Cortex of kidney (tissue), 1 donor: ENCODE measurements at places on chromosomes 4 and X.

DNA sequence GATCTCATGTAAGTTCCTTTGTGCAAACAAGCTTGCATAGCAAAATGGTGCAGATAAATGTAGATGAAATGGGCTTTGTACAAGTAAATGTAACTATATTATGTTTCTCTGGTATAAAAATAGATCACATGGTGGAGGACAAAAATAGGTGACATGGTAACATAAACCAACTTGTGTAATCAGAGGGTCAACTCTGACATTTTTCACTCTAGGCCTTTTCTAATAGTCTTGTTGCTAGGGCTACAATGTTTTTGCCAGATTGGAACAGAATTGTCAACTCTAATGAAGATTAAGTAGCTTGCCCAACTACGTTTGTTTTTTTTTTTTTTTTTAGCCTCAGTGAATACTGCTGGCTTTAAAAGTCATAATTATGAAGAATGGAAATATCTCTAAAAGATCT, 11.5 kb downstream of the MAD2L1 start:
- no peak for DNase-seq

- DNase-seq = no peak
Measured at GRCh38 chrX:24862343-24862742, 153.4 kb downstream of the ARX start.

GRCh38 chr4:47413521-47413920, 50.0 kb downstream of the COMMD8 start:
- DNase-seq = no peak

DNA sequence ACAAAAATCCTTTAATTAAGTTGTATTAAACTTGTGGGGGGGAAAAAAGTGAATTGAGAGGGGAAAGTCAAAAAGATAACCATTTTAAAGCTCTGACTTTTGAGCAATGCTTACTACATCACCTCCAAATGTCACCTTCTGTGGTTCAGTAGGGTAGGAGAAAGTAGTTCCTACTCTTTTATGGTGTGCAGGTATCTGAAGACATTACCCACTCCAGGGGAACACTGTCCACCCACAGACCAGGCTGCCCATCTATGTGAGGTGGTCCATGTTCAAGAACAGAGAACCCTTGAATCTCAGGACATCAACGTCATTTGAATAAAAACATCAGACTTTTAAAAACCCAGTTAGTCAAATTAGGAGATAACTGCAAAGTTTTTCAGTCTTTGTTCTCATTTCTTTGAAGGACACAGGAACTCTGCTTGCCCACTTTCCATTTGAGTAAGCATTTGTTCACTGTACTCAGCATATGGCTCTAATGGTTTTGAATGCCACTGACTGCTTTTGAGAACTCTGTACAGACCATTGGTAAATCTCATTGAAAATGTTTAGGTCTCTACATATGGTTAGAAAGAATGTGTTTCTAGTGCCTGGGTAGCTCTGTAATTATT, 18.4 kb downstream of the NMU start:
- no peak for DNase-seq

GRCh38 chrX:93932471-93933220, 258.6 kb downstream of the FAM133A start:
- no peak for DNase-seq

DNA sequence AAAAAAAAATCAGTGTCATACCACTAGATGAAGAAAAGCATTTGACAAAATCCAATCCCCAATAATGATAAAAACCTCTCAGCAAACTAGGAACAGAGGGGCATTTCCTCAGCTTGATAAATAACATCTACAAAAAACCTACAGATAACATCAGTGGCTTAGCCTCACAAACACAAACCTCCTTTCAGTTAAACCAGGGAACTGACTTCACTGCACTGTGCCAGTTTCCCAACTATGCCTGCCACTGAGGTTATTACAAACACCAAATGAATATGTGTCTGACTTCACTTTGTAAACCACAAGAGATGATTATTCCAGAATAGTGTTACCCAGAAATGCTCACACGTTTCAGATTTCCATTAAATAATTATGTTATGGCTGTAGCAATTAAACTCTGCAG, 15.3 kb downstream of the MTMR8 start:
- no peak for DNase-seq

DNA sequence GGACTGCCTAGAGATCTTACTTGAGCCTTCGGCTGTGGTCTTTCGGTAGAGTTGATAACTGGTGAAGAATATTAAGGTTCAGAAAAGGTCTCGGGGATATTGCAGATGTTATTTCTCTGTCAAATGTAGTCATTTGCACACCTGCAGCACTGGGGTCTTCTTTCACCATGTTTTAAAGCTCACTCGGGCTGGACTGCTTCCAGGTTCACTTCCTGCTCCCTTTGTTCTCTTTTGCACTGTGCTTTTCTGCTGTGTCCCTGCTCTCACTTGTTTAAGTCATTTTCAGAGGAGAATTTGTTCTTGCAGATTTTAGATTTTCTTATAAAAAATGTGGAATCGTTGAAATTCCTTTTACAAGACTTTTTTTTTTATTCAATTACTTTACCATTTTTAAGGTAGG, 68.5 kb downstream of the BMPR1B start:
- DNase-seq = no peak

DNA sequence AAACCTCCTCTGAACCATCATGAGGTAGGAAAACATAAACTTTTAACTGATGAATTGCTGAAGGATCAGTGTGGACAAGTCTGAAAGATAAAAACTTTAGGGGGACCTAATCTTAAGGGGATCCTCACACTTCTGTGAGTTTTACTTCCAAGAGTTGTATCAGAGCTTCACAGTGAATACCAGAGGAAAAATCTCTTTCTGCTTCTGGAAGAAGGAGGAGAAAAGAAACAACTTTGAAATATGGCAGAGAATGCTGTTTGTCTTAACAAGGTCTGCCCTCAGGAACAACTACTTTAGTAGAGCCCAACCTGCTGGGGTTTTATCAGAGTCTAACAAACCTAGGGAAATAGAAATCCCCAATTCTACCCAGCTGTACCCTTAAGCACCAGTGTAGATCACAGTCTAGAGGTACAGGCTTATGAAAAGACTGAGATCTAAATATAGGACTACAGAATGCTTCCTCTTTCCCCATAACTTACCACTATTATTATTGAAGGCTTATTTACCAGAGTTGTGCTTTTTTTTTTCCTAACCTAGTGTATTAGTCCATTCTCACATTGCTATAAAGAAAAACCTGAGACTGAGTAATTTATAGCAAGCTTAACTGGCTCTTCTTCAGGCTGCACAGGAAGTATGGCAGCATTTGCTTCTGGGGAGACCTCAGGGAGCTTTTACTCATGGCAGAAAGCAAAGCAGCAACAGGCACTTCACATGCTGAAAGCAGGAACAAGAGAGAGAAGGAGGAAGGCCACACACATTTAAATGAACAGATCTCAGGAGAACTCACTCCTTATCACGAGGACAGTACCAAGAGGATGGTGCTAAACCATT, 167.9 kb downstream of the CAMK2D start:
- no peak for DNase-seq

GRCh38 chr4:147378780-147379179, 102.1 kb upstream of the EDNRA start:
- no peak for DNase-seq

DNA sequence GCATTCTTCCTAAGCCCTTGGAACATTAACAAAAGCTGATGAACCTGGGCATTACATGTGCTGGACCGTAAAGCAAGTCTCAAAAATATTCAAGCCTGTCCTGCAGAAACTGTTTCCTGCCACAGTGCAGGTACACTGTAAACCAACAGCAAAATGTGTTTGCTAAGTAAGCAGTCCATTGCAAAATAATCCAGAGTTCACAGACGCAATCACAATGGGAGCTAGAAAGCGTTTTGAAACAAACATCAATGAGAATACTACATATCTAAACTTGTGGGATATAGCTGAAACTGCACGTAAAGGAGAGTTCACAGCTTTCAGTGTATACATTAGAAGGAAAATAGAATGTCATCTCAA, 61.6 kb downstream of the RGS12 start:
- no peak for DNase-seq

DNA sequence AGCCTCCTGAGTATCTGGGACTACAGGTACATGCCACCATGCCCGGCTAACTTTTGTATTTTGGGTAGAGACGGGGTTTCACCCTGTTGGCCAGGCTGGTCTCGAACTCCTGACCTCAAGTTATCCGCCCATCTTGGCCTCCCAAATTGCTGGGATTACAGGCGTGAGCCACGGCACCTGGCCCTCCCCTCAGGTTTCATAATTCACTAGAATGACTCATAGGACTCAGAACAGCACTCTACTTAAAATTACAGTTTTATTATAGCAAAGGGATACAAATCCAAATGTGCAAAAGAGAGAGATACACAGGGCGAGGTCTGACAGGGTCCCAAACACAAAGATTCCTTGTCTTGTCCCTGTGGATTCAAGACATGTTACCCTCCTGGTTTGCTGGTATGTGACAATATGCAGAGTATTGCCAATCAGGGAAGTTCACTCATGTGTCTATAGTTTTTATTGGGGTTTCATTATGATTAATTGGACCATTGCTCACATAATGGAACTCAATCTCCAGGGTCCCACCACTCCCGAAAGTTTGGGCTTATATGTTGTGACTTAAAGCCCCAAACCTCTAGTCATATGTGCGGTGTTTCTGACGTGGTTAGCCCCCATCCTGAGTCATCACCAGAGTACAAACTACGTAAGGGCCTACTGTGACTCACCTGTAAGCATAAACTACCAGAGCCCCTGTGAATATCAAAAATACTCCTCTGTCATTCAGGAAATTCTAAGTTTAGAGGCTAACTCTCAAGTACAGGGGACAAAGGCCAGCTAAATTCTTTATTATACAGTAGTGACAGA, 5.2 kb downstream of the YIPF6 start:
- DNase-seq = no peak

DNA sequence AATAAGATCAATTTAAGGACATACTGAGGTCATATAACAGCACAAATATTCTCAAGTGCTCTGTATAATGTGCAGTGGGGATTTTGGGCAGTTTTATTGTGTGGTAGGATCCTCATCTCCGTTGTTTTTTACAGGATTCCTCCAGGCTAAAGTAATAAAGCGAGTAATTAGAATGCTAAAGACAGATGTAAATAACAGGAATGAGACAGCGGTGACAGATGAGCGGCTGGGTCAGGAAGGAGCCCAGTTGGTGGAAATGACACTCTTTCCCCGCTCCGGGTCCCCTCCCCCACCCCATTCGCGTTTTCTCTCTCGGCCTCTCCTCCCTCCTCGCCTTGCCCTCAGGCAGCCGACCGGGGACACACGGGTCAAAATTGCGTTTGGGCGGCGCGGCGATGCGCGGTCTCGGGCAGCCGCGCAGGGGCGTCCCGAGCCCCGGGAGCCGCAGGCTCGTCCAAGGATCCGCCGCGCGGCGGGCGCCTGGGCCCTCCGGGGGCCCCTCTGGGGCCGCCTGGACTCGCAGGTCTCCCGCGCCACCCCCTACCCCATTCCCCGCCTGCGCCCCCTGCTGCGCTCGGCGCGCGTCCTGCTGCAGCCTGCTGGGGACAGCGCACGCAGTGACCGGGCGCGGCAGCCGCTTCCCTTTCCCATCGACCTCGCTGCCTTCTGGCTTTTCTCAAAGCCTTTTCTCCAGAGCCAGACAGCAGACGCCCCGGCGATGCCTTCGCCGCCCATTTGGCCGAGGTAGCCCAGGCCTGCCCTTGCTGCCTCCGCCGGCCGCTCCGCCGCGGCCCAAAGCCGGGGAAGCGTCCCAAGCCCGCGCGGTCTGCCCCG, 16.2 kb downstream of the POU4F2 start:
- DNase-seq = no peak

DNA sequence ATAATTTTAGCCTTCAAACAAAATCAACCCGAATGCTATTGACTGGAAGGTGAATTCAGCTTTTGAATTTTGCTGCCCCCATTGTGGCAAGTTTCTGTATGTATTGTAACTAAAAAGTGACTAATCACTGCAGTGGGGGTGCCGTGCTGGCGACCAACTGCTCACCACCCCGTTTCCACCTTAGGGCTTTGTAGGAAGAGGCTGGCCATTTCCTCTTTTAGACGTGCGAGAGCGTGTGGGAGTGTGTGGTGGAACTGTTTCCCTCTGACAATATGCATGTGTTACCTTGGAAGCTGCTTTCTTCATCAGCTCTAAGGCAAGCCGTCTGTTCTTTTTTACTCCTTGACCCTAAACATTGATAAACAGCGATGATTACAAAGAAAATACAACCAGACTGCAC, 78.8 kb downstream of the SEL1L3 start:
- DNase-seq = no peak

DNA sequence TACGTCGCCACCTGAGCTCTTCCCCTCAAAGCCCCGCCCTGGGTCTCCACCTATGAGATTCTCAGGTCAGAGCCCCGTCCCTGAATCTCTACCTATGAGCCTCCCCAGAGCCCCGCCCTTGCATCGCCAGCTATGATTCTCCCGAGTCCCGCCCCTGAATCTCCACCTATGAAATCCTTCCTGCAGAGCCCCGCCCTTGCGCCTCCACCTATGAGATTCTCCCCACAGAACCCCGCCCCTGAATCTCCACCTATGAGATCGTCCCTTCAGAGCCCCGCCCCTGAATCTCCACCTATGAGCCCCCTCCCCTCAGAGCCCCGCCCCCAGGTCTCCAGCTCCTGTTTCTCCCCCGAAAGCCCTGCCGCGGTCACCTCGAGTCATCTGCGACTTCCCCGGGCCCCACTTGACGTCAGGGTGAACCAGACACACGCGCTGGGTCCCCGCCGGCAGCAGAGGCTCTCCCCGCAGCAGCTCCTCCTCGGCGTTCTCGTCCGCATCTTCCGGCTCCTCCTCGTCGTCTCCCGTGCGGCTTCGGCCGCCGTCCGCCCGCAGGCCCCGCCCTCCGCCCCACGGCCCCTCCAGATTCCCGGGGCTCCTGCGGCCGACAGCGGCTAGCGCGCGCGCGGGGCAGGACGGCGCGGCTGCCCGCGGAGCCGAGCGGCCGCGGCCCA, 393 bp downstream of the GTPBP6 start:
- no peak for DNase-seq

DNA sequence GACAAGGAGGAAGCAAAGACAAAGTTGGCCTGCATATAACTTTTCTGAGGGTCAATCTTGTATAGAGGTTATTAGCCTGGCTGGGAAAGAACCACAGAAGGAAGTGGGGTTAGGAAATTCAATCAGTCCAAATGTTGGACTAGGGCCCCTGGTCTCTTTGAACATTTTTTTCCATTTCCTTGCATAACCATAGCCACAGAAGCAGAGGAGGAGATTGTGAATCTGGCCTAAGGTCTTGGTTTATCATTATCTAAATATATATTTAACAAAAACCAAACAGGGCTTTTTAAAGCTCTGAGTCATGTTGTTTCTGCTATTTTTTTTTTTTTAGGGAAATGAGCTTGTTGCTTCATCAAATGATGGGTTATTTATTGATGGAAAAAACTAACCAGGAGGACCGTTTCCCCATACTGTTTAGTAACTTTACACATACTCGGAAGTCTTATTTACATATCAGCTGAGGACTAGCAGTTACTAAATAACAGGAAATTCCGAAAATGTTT, 97.7 kb upstream of the ACSL4 start:
- DNase-seq = no peak
